ENCODE measurements at places on chromosomes 5 and 9.
A peak's percentile ranks its signal among the peaks of the same experiment; 100 is the strongest.

- DNase-seq, result no peak
These were observed 122.5 kb downstream of the CETN3 start for GRCh38 chr5:90287036-90287435.

DNA sequence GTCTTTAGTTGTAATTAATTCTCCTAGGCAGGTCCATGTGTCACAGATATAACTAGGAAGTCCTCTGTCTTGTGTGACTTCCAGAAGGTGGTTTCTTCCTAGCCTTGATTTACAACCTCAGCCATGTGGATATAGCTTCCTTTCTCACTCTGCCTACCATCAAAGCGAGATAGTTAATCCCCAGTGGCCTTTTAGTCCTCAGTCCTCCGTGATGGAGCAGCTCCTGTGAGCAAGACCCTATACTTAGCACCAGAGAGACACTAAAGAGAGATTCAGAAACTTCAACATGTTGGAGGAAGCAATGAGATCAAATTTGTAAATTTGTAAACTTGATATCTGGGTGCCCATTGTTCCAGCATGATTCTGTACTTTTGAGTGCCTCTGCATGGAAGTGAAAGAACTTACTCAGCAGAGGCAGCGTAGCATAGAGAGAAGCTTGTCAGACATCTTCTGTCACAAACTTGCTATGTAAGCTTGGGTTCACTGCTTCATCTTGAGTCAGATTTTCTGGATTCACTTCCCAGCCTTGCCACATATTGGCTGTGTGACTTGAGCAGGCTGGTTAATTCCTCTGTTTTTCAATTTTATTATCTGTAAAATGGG lies 170.2 kb upstream of the NR3C1 start:
- no peak for DNase-seq

DNA sequence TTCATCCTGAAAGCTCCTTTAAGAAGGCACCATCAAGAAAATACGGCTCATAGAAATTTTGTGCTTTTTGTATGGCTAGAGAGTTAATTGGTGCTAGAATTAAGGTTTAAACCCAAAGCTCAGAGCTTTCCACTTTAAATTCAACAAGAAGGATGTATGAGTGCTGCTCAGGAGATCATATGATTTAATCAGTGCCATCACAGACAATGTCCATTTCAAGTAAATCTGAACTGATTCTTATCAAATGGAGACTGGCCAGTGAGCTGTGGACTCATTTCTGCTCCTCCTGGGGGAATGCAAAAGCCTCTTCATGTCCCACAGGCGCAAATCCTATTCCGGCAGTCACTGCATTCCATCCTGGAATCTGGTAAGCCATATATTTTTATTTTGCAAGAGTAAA lies 327.2 kb downstream of the BNC2 start:
- DNase-seq, result no peak

GRCh38 chr5:142278627-142279026 lies 46.2 kb downstream of the SPRY4 start:
- no peak for DNase-seq

DNA sequence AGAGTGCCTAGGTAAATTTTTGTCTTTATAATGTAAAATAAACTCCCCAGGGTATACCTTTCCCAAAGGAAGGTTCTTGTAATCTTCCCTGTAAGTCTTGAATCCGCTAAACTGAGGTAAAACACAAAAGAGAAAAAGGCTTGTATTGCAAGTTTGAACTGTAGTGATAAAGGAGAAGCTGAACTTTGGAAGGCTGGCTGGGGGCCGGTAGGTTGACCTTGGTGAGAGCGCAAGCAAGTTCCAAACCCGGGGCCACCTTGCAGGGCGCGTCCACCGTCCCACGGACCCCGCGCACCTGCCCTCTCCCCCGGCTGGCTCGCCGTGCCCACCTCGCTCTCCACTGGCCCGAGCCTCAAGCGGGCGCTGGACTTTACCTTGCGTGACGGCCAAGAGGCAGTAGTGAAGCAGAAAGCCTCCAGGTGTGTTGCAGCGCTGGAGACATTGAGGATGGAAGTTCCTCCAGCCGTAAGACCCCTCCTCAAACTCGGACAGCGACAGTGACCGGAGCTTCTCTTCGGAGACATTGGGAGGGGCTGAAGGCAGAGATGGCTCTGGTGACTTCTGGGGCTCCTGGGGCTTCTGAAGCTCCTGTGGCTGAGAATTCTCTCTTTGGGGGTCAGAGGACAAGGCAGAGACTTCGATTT lies 428 bp downstream of the SLCO4C1 start:
- DNase-seq, result peak; percentile 16

DNA sequence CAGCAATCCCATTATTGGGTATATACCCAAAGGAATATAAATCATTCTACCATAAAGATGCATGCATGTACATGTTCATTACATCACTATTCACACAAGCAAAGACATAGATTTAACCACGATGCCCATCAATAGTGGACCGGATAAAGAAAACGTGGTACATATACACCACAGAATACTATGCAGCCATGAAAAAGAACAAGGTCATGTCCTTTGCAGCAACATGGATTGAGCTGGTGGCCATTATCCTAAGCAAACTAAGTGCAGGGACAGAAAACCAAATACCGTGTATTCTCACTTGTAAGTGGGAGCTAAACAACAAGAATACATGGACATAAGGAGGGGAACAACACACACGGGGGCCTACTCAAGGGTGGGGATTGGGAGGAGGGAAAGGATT lies 33.8 kb upstream of the LAMC3 start:
- no peak for DNase-seq

DNA sequence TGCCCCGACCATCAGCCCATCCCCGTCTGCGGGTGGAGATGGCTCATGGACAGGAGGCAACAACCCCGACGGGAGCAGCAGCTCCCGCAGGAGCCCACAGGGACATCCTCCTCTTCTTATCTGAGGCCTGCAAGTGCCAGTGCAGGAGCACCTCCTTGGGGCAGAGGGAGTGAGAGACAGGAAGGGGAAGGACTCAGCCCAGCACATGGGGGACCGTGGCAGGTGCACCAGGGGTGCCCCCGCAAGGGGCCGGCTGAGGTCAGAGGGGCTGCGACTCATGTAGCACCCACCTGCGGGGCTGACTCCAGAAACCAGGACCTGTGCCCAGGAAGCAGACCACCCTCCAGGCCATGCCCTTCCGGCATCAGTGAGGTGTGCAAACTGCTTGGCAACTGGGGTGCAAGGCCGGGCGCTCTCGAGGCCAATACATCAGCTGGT lies 259.8 kb upstream of the ADAMTS16 start:
- DNase-seq, result no peak

- no peak for DNase-seq
These were observed 37.1 kb downstream of the AK8 start for GRCh38 chr9:132840980-132841379.

GRCh38 chr5:537098-537497 lies 12.8 kb upstream of the SLC9A3 start:
- DNase-seq, result no peak

GRCh38 chr5:42842921-42843641 lies 31.4 kb upstream of the SELENOP start:
- no peak for DNase-seq

DNA sequence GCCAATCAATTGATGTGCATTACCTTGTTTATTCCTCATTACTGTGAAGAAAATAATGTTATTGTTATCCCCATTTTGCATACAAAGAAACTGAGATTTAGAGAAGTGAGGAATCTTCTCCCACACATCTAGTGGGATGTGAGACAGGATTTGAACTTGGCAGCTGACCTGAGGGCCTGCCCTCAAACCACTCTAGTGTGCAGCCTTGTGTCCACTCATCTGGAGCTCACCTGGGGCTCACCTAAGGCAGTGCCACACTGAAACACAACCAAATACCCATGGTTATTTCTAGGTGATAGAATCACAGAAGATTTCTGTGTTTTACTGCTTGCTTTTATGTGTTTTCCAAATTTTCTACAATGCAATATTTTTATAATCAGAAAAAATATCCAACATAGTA lies 94.7 kb upstream of the SAP30L start:
- no peak for DNase-seq

DNA sequence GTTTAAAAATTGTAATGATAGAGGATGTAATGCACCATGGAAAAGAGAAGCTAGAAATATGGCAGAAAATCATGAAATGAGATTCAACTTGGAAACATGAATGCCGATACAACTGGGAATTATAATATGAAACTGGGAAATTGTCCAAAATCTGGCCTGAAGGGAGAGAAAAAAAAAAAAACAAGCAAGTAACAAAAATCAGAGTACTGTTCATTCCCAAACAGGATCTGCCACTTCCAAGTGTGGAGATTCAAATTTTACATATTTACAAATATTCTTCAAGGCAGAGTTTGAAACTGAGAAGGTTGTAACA lies 56.6 kb upstream of the MOCS2 start:
- no peak for DNase-seq

GRCh38 chr9:12305211-12305610 lies 388.0 kb upstream of the TYRP1 start:
- no peak for DNase-seq

- DNase-seq, result no peak
These were observed 75.3 kb downstream of the ARHGAP26 start for GRCh38 chr5:142845402-142845921.

GRCh38 chr5:17443333-17444130 lies 54.5 kb upstream of the TAF11L2 start:
- no peak for DNase-seq

DNA sequence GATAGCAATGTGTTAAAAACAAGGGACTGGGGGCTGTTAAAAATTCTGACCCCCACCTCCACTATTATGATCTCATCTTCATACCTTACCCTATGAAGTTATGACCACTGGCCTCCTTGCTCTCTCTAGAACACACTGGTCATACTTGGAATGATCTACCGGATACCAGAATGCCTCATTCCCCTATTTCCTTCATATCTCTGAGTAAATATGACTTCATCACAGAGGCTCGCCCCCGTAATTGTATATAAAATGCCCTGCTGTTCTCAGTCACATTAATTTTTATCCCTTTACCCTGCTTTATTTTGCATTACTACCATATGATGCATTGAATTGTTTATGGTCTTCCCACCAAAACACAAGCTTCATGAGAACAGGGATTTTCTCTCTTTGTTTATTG lies 29.2 kb downstream of the IZUMO3 start:
- DNase-seq, result no peak

DNA sequence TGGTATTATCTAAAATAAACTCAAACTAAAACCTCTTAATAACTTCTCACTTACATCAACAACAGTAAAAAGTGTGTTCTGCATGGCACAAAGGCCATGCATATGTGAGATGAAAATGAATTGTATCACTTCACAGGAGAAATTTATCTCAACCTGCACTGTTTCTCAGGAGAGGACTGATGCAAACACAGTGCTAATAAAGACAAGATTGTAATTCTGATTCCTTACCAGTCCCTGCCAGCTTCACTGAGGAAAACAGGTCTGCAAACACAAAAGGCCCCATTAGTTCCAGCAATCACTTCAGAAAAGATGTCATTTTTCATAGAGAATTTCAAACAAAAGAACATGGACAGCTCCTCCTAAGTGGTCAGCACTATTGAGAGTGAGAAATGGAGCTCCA lies 117.3 kb upstream of the PDE4D start:
- no peak for DNase-seq

GRCh38 chr9:115127191-115127817 lies 9.3 kb upstream of the TNC start:
- DNase-seq, result no peak

GRCh38 chr5:117065800-117066199 lies 491.2 kb upstream of the SEMA6A start:
- no peak for DNase-seq

- no peak for DNase-seq
These were observed 349.8 kb downstream of the ENC1 start for GRCh38 chr5:74290634-74291241.

- no peak for DNase-seq
These were observed 479.4 kb upstream of the MPDZ start for GRCh38 chr9:13758936-13759335.

- DNase-seq, result no peak
These were observed 82.1 kb downstream of the SH3TC2 start for GRCh38 chr5:148980731-148981130.

GRCh38 chr9:121133104-121133816 lies 58.5 kb downstream of the CNTRL start:
- DNase-seq, result no peak

GRCh38 chr5:151742870-151743294 lies 15.5 kb downstream of the ATOX1 start:
- DNase-seq, result peak; percentile 11

- no peak for DNase-seq
These were observed 70.4 kb upstream of the SLC1A3 start for GRCh38 chr5:36535859-36536615.

DNA sequence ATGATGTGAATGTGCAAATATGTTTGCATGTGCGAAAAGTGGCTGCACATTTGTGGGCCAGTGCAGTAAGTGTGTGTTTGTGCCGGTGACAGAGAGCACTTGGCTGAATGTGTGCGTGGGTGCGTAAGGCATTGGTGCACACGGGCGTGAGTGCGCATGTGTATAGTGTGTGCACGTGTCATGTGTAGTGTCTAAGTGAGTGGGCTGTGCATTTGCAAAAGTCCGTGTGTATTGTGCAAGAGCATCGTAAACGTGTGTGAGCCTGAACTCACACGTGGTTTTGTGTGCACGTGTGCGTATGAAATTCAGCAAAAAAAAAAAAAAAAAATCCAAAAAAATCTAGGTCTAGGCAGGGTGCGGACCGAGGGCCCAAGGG lies 6.5 kb upstream of the EBF1 start:
- DNase-seq, result no peak

- no peak for DNase-seq
These were observed 169.7 kb downstream of the ENTREP1 start for GRCh38 chr9:69494763-69495162.

DNA sequence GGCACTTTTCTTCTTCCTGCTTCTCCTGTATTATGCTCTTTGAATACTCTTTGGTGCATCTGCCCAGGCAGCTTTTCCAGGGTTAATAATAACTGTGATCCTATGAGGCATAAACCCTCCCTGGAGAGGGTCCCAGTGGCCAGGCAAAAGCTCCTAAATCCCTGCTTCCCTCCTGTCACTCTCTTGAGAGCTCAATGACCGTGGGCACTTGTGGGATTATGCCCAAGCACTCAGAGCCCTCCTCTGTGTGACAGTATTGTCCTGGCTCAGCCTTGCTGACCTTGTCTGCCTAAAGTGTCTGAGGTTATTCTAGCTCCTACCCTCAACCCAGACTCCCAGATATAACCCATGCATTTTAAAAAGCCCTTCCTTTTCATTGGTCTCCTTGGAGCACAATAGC lies 51.9 kb downstream of the GALNT10 start:
- DNase-seq, result no peak

DNA sequence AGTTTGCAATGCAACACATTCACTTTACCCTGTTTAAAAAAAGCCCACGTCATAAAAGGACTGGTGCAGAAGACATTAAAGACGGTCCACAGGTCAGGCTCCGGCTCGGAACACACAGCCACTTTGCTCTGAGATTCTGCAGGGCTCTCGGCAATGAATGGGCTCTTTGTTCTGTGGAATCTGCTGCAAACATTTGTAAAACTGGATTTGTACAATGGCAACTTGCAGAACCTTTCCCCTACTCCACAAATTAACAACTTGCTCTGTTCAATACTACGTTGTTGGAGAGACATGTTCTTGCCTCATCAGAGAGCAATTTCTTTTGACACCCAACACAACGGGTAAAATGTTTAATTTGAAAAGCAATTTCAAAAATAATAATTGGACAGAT lies 13.0 kb upstream of the NR5A1 start:
- DNase-seq, result no peak

Data from AML-193 (cell line).